Stimulated activated CD4-positive, alpha-beta T cell treated with anti-CD3 and anti-CD28 coated beads, Interleukin-1b, Interleukin-23, amount 100 ng/mL, for 48 hours (primary cell): ENCODE measurements at places on chromosomes 5 and 9.

DNA sequence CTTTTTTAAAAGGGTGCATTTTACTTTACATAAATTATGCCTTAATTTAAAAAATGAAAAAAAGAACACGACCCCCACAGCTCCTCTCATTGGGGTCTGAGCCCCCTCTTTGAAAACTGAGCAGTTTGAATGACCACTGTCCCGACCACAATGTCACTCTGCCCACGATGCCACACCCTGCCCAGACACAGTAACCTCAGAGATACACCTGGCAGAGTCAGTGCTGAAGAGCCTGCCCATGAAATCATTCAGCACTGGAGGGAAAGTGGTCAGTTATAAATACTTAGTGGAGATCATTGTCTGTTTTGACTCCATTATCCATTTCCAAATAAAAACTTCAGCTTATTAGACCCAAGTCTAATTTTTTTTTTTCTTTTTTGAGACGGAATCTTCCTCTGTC is 49.3 kb downstream of the DNAJC21 start:
- DNase-seq, result no peak

DNA sequence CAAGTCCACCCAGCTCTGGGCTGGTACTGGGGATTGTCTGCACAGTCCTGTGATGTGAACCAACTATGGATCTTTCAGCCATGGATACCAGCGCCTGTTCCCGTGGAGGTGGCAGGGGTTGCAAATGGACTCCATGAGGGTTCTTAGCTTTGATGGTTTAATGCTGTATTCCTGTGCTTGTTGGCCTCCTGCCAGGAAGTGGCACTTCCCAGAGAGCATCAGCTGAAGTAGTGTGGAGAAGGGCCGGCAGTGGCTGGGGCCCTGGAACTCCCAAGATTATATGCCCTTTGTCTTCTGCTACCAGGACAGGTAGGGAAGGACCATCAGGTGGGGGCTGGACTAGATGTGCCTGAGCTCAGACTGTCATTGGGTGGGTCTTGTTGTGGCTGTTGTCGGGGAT is 1104.8 kb upstream of the COX7C start:
- no peak for DNase-seq

DNA sequence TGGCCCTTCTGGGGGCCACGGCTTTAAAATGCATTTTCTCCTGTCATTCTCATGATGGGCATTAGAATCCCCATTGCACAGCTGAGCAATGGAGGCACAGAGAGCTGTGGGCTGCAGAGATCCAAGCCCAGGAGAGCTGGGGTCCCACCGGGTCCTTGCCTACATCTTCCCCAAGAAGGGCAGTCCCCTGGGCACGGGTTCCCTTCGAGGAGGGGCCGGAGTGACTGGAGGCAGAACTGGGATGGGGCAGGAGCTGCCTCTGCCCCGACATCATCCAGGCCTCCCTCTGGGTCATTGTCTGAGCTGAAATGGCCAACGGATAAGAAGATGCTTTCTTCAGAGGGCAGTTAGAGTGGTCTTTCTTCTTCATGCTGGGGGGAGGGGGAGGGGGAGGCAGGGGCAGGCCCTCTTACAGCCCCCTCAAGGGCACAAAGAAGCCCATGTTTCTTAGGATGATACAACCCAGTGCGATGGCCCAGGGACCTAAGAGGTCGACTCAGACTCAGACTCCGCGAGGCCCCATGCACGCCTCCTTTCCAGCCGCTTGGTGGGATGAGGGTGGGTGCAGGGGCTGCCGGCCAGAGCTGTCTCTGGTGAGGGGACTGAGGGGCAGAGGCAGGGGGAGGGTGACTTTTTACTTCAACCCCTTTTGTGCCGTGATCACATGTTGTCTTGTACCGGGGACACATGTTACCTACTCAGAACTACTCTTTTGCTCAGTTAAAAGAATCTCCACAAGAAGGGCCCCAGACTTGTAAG is 112.4 kb upstream of the IRX2 start:
- no peak for DNase-seq

DNA sequence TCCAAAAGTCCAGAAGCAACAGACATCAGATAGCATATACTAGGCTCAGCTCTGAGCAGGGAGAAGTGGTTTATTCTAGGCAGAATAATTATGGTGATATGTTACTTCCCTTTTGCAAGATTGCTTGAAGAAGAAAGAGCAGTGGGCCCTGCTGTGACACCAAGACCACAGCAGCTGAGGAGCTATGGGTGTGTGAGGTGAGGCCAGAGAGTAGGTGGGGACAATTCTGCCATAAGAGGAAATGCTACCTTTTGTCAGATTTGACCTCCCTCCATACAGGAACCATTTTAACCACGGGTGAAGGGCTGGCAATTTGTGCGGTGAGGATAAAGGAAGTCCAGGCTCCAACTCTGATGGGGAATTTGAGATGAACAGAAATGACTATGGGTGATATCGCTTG is 51.3 kb downstream of the TNFSF15 start:
- DNase-seq, result no peak

- no peak for DNase-seq
Measured at GRCh38 chr9:114184071-114184470, 28.7 kb downstream of the COL27A1 start.

DNA sequence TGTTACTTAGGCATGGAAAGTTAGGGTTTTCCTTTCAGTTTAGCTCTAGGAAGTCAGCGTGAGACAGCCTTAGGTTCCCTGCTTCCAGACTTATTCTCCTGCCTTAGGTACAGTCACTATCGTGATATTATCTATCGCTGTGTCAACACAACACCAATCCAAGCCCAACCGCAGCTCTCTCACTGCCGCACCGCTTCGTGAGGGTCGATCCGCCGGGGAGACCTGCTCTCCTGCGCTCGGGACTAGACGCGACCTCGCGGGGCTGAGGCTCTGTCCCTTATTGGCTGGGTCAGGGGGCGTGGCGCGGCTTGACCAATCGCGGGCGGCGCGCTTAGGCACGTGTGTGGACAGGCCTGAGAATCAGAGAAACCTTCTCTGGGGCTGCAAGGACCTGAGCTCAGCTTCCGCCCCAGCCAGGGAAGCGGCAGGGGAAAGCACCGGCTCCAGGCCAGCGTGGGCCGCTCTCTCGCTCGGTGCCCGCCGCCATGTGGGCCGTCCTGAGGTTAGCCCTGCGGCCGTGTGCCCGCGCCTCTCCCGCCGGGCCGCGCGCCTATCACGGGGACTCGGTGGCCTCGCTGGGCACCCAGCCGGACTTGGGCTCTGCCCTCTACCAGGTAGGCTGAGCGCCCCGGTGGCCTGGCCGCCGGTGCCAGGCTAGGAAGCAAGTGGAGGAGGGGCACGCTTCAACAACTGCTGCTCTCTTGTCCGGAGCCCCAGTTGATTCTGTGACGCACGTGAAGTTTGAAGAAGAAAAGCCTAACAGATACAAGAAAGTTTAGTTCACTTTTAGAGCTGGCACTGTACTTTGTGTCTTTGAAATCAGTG is at the start of gene MCCC2:
Gene MCCC2, plus strand, starts transcription at position 400 of the 825 bp plus-strand sequence. Its CDS starts 86 bp downstream, at position 486.
- peak; percentile 98 for DNase-seq

DNA sequence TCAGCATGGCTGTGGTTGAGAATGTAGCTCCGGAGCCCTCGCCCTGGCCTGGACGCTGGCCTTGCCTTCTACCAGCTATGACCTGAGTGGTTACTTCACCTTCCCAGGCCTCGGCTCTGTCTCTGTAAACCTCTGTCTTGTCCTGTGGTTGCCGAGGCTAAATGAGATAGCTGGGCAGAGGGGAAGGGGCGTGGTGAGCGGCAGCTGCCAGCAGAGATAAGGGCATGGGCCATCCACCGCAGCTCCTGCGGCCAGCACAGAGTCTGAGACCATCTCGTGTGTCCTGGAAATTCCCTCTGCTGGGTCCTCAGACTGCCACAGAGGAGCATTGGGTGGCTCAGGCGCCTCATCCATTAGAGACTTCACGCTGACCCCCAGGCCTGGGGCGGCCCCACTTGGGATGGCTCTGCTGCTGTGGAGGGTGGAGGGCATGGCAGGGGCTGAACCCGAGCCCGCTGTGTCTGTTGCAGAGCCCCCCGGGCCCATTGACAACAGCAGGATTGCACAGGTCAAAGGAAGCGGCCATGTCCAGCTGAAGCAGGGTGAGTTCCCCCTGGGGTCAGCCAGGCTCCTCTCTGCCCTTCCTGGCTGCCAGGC is 43.9 kb downstream of the USP20 start:
- no peak for DNase-seq

DNA sequence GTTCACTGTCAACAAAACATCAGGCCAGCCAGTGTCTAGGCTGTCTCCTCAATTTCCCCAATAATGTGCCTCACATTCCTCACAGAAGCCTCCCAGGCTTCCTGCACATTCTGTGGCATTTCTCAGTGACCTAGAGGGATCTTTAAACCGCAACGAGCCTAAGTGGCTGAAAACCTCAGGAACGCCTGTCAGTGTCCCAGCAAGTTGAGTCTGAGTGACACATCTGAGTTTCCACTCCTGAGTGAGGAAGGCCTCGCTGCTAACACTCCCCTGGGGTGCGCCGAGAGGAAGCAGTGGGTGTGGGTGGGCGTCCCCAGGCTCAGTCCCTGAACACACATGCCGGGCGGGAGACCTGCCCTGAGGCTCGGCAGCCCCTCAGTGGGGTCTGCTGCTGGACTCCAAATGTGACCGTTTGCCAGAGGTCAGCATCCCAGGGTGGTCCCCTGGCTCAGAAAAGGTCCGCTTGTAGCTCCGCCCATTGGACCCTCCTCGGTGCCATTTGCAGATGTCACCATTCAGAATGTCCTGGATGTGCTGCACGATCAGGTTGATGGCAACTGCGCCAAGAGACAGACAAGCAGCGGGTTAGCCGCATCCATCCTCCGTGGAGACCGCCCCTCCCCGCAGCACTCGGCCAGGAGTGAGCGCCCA is 6.3 kb downstream of the UCK1 start:
- DNase-seq, result no peak

- no peak for DNase-seq
Measured at GRCh38 chr5:140563596-140563995, 802 bp downstream of the APBB3 start.

- no peak for DNase-seq
Measured at GRCh38 chr5:172872997-172873491, 39.0 kb downstream of the ERGIC1 start.

DNA sequence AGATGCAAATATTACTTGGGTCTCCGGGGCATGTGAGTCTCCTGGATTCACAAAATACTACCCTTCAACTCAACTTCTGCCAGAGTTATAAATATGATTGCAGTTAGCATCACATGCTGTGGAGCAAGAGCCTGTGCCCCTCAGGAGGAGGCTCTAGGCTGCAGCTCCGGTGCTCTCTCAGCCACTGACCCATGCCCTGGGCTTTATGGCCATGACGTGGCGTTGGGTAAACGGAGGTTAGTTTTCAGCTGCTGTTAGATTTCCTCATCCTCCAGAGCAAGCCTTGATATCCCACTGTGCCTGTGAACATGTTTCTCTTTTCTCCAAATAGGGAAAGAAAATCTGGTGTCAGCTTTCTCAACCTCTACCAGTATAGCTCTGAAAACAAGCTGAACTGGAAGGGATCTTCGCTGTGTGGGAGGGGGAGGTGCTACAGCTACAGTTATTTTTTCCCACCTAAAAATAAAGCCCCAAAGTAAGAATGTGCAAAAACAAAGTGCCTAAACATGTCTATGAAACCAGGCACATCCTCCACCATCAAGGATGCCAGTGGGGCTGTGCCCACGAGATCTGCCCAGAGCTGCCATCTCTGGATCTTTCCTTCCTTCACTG is 124.4 kb upstream of the GPR151 start:
- DNase-seq, result no peak

GRCh38 chr9:32339424-32339823 is 45.0 kb upstream of the ACO1 start:
- no peak for DNase-seq

- DNase-seq, result no peak
Measured at GRCh38 chr5:168239325-168239724, 52.1 kb upstream of the WWC1 start.

GRCh38 chr5:112692472-112692871 is 45.2 kb upstream of the APC start:
- no peak for DNase-seq

- no peak for DNase-seq
Measured at GRCh38 chr5:162096448-162096847, 28.9 kb downstream of the GABRG2 start.

DNA sequence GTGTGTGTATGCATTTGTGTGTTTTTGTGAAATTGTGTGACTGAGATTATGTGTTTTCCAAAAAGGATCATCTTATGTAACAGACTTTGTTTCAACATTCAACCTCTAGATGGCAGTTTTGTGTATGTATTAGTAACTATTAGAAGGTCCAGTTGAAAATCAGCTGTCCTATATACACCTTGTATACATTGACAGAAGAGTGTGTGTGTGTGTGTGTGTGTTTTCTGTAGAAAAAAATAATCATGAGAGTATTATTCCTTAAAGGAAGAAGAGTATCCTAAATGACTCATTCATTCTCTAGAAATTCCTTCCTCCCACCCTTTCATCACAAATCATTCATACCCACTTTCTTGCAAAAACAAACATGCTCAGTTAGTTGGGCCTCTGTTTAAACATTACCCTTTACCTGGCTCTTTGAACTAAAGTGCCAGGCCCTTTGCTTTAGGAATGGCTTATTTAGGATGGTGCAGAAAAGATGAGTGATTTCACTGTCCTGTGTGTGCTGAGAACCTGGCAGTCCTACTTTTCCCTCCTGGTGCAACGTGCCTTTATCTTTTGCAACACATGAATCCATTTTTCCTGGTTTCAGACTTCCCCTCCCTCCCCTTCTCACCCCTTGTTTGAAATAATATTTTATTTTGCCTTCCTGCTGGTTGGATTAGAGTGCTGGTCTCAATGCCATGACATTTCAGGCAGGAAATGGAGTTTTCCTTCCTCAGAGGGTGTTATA is 152.2 kb downstream of the ARHGAP26 start:
- no peak for DNase-seq

GRCh38 chr5:27734838-27735237 is 696.5 kb upstream of the CDH9 start:
- DNase-seq, result no peak
